ENCODE measurements at places on chromosomes 1 and 21.

DNA sequence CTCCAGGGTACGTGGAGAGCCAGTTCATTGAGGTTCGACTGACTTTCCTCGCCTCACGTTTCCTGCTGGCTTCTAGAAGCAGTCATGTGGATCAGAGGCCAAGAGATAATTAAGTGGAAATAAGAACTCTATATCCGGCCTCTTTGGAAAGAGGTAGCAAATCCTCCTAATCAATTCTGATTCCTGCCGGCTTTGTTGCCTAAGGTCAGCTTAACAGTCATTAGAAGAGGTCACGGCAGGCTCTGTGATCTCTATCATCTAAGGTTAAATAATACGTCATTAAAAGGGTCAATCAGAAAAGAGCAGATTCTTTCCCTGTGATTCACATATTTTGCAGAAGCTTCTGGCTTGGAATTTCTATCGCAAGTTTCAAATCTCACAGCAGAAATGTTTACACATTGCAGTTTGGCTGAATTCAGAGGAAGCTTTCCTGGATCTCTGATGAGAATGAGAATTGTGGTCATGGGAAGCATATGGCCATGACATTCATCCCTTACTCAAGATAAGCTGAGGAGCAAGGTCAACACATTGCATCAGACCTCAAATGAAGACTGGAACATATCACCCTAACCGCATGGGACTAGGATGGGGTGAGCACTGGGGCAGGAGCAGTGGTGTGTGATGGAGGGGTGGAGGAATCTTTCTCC is 189.4 kb downstream of the PBX1 start:
- peak; percentile 89 for DNase-seq

DNA sequence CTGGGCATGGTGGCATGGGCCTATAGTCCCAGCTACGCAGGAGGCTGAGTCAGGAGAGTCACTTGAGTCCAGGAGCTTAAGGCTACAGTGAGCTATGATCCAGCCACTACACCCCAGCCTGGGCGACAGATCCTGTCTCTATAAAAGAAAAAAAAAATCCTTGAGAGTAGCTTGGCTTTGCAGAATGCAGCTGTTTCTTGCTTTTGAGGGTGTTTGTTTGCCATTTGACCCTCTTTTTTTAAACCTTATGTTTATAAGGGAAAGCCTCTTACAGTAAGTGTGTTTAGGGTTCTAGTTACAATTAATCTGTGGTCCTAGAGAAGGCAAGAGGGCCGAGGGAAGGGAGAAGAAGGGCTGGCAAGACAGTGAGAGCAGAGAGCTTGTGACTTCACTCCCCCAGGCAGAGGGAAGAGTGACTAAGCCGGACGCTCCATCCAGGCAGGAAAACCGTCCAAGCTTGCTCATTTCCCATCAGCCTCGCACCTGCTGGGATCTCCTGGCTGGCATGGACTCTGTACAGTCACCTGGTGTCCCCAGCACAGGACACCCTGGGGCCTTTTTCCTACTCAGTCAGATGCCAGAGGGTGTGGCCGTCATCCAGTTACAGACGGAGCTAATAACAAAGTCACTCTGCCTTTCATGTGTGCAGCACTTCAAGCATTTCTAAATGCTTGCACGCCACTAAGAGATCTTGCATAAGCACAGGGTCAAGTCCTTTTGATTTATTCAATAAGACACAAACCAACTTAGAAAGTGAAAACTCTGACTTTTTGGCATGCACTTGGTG is 55.5 kb upstream of the PSEN2 start:
- peak; percentile 87 for DNase-seq

GRCh38 chr1:198499588-198499987 is 40.9 kb downstream of the ATP6V1G3 start:
- DNase-seq, result peak; percentile 38

DNA sequence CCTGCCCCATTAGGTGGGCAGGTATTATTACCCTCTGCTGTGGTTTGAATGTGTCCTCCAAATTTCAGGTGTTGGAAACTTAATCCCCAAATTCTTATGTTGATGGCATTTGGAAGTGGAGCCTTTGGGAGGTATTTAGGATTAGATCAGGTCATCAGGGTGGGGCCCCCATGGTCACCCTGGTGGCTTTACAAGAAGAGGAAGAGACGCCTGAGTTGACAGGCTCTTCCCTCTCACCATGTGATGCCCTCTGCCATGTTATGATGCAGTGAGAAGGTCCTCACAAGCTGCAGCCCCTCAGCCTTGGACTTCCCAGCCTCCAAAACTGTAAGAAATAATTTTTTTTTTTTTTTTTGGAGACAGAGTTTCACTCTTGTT is 8.8 kb upstream of the THEMIS2 start:
- DNase-seq, result no peak

GRCh38 chr21:42862774-42863503 is 16.4 kb downstream of the WDR4 start:
- no peak for DNase-seq

GRCh38 chr21:25283720-25284119 is 323.6 kb downstream of the MRPL39 start:
- DNase-seq, result peak; percentile 37

DNA sequence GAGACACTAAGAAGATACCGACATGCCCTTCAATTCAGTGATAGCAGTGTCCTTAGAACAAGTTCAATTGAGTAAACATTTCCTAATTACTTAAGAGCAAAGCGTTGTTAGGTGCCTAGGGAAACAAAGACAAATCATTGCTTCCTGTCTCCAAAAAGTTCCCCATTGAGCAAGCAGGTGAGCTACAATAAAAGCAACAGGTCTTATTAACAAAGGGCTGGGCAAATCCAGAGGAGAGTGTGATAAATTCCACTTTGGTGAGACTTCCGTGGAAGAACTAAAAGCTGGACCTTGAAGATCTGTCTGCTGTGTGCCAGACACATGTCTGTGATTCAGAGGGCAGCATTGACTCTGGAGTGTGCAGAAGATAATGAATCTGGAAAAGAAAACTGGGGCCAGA is 1.9 kb upstream of the TUT4 start:
- peak; percentile 9 for DNase-seq

- no peak for DNase-seq
Observed at GRCh38 chr1:2465371-2466269, 10.5 kb upstream of the PLCH2 start.

GRCh38 chr21:37758982-37759381 is 157.3 kb downstream of the KCNJ6 start:
- DNase-seq, result peak; percentile 50

GRCh38 chr1:5970610-5971273 is 21.5 kb downstream of the NPHP4 start:
- DNase-seq, result no peak

GRCh38 chr1:63709267-63709828 is 64.5 kb upstream of the ROR1 start:
- no peak for DNase-seq

DNA sequence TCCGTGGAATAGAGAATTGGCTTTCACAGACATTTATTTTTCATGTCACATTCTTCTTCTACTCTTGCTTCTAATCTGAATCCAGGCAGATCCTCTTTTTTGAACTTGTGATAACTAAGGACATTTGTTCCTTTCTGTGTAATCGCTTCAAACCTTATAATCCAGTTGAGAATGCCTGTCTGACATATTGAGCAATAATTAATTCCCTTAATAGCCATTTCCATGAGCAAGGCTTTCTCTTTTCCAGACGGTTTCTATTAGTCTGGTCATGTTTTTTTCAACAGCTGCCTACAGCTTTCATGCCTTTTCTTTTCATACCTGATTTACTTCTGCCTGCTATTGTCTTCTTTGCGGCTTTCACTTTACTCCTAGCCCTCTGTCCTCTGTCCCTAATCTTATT is 163.4 kb downstream of the CYYR1 start:
- DNase-seq, result no peak

DNA sequence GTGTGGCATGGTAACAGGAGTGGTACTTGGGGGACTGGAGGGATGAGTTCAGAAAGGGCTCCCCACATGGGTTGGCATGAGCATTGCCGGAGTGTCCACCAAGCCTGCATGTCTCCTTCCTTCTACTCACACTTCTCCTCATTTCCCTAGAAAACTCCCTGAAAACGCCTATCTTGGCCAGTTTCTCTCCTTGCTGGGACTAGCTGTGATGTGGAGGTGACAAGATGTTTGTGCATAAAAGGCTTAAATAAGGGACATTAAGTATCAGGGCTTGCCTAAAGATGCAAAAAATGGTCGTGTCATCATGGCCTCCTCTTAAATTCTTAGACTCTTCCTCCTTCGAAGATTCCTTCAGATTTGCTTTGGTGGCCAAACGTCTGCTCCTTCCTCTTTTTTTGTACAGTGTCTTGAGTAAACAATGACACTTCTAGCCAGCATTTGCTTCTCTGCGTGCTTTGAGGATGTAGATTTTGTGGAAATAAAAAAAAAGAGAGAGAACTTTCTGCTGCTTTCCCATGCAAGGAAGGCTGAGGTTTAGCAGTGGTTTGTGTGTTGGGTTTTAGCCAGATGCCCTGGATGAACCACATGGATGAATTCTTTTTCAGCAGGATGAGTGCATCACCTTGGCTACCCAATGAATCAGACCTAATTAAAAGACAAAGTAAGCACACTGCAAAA is 239.1 kb upstream of the IRF2BP2 start:
- peak; percentile 92 for DNase-seq

GRCh38 chr1:117697220-117697781 is 91.5 kb downstream of the TENT5C start:
- no peak for DNase-seq

- no peak for DNase-seq
Observed at GRCh38 chr1:221344693-221345092, 397.2 kb downstream of the DUSP10 start.

GRCh38 chr1:5597991-5598823 is 394.0 kb downstream of the NPHP4 start:
- DNase-seq, result no peak

DNA sequence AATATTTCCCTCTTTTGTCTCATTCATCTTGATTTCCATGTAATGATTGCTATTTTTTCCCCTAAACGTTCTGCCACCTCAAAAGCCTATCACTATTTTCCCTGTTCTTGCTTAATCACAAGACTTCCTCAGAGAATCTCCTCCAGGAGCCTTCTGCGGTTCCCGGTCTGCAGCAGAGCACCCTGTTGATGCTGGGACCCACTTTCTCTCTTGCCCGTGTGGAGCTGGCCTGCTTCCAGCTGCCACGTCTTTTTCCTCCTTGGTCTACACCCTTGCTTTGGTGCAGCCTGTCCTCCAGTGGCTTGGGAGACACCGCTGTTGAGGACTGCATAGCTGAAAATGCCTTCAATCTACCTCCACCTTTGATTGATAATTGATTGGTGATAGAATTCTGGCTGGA is 70.0 kb upstream of the COA6 start:
- no peak for DNase-seq

DNA sequence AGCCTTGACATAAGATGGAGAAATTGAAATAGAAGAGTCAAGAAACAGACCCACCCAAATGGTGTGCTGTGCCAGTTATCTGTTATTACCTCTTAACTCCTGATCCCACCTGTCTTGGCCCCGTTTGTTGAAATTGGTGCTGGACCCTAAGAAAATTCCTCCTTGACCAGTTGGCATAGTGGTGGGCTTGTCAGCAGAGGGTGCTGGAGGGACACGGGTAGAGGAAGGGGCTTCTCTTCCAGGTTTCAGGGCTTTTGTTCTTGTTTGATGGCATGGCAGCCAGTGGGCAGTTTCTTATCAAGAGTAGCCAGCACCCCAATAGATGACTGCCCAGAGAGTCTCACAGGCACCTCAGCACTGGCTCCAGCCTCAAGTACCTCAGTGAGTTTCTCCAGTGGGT is 51.6 kb downstream of the PCBP3 start:
- DNase-seq, result no peak

DNA sequence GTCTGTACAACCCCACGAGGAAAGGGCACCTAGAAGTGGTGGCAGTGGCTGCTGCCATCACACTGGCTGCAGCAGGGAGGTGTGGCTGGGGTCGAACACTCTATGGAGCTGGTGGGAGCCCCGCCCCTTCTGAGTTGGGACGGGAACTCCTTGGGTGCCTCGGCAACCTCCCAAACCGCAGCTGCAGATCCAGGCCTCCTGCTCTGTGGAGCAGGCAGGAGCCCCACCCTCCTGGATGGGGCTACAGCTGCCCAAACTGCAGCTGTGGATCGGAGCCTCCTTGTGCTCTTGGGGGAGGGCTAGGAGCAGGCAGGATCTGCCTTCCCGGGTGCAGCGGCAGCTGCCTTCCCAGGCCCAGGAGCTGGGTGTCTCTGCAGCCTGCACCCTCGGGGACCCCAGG is 38.9 kb upstream of the TARDBP start:
- no peak for DNase-seq

DNA sequence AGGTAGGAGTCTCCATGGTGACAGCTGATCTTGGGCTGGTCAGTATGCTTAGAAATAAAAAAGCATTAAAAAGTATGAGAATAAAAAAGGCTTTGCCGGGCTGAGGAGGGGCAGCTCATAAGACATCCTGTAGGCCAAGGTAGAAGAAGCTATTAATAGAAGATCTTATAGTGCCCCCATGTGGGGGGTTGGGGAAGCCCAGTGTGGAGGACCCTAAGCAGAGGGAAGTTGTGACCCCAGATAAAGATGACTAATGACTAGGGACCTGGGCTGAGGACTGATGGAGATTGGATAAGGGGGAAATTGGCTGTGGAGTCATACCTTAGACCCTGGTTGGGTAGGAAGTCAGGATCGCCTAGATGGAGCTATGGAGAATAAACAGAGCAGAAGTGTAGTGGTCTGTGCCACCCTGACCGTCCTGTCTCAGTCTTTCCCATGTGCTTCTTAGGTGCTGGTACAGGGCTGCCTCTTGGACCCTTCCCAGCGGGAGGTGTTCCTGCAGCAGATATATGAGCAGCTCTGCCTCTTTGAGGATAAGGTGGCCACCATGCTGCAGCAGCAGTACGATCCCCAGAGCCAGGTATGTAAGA is 25.0 kb downstream of the SZT2 start:
- peak; percentile 61 for DNase-seq

DNA sequence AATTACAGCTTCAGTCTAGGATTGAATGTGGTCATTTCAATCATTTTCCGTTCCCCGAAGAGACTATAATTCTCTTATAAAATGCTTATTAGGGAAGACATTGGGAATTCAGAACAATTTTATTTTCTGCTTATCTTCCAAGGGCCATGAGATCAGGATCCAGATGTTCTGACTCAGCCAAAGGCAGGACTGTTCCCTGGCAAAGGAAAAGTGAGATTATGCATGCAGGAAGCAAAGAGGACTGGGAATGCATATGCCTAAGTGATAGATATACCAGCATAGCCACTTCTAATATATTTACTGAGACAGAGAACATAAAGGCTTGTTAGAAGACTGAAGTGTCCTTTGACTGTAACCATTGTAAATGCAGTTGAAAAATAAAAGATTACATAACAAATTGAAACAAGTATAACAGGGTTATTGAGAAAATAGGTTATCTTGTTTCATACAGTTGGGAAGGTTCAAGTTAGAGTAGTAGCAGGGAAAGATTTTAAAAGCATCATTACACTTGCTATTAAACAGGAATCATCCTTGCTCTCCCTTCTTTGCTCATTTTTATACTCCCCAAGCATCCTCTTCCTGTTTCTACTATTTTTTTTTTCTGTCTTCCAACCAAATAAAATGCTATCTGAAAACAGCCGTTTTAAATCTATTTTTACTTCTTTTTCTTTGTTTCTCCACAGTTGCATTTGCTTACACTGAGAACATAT is 439.6 kb upstream of the ADAMTS5 start:
- peak; percentile 24 for DNase-seq

GRCh38 chr1:36966242-36966641 is 68.1 kb downstream of the GRIK3 start:
- no peak for DNase-seq

Data from astrocyte of the spinal cord (primary cell).